PC-3 (cell line): ENCODE measurements at places on chromosomes 2 and 18. TPM values are rescaled to one million over a fixed set of nuclear protein-coding genes. Genes with fewer than 3 reads are reported as not detected.
A peak's percentile ranks its signal among the peaks of the same experiment; 100 is the strongest.

GRCh38 chr2:240991378-240992263 lies 6.8 kb upstream of the SNED1 start:
- peak; percentile 94 for DNase-seq
- H3K4me3 ChIP-seq, result no peak overlapping the region
- peaks cover 15% of the 10 kb centered on the region for H3K4me1 ChIP-seq
- no peaks in the 10 kb centered on the region for H3K27me3 ChIP-seq

- no peak overlapping the region for H3K4me3 ChIP-seq
- DNase-seq, result no peak
- H3K27me3 ChIP-seq, result no peaks in the 10 kb centered on the region
- peaks cover 3% of the 10 kb centered on the region; the same call in 1 of the 2 replicates for H3K4me1 ChIP-seq
Measured at GRCh38 chr2:20241973-20242726, 17.2 kb upstream of the SDC1 start.

GRCh38 chr2:162044586-162044985 lies 29.4 kb downstream of the DPP4 start:
- H3K27me3 ChIP-seq, result no peaks in the 10 kb centered on the region
- no peaks in the 10 kb centered on the region for H3K36me3 ChIP-seq
- no peak overlapping the region for H3K4me3 ChIP-seq
- H3K27ac ChIP-seq, result no peak overlapping the region
- peaks cover 7% of the 10 kb centered on the region; the same call in 1 of the 2 replicates for H3K4me1 ChIP-seq

LIPT1 gene
- 6.7 and 8.7 TPM in 2 replicates for total RNA-seq

DNA sequence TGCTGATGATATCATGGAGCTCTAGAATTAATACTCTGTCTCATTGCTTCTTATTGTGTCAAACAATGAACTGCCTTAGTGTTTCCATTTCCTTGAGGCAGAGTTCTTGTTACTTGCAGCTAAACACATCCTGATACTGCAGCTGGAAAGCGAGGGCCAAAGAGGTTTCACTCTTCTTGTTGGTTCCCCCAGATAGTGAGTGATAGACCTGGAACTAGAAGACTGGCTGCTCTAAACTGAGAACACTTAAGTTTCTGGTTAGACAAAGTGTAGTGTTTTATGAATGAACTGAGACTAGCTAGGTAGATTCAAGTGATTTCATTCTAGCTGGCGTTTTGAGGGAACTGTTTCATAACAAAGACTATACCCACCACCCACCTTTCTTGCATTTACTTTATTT lies 321.7 kb downstream of the TXNL1 start:
- no peaks in the 10 kb centered on the region for H3K27me3 ChIP-seq
- H3K4me1 ChIP-seq, result peaks cover 3% of the 10 kb centered on the region; the same call in 1 of the 2 replicates
- no peaks in the 10 kb centered on the region for H3K36me3 ChIP-seq
- H3K27ac ChIP-seq, result no peak overlapping the region
- no peak overlapping the region for H3K4me3 ChIP-seq

RRM2 gene
- total RNA-seq, result 229 and 282 TPM in 2 replicates
